Brain microvascular endothelial cell (primary cell): ENCODE measurements at places on chromosomes 1 and 21.

DNA sequence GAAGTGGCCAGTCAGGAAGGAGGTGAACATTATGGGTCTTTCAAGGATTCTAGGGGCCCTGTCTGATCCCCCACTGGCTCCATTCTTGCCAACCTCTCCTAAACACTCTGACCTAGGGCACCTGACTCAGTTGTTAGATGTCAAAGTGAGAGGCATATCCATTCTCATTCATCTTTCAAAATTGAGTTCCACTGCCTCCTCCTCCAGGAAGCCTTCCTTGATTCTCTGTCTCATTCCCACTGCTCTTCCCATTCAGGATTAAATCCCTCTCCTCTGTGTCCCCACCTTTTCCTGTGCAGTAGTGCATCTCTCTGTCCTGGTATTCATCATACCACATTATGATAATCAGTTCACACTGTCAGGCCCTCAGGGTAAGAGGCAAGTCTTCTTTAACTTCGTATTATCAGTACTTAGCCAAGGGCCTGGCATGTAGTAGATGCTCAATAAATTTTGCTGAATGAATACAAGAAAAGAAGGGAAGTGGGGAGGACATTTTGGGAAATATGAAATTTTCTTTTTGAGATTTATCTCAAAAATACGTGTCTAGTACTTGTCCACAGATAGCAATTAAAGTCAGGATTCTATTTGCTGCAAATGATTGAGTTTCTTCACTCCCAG is 61.8 kb upstream of the ITPKB start:
- no peak for DNase-seq

- peak; percentile 68 for DNase-seq
Measured at GRCh38 chr1:222064388-222065211, 322.7 kb upstream of the DUSP10 start.

DNA sequence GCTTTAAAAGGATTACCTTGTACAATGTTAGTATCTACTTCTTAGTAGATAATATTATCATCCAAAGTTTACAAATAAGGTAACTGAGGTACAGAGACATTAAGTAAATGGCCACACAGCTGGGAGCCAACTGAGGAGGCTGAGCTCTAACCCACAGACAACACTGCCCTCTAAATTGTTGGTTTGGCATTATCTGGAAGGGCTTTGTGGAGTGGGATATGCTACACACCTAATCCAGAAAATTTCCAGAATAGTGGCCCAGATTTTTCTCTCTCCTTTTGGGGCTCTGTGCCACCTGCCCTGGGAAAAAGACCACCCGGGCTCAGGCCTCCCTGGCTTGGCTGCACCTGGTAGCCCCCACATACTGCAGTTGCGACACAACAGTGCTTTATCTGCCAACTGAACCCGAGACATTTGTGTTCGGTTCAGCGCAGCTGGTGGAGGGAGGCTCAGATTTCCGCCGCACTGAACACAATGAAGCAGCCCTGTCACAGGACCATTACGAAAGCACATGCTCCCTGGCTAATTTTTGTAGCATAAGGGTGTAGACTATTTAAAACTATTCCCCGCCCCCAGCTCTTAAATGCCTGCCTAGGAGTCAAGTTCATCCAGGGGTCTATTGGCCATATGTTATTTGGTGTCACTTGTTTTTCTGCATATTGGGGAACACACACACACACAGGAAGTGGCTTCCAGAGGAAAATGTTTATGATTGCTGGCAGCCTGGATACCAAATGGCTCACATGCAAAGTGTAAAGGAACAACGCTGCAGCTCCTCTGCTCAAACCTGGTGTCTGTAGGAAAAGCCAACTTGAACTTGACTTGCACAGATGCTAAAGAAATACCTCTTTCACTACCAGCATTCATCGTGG is 92.3 kb upstream of the ESRRG start:
- DNase-seq = no peak

- no peak for DNase-seq
Measured at GRCh38 chr21:42242611-42243010, 23.7 kb downstream of the ABCG1 start.

GRCh38 chr1:41975121-41975520 is 56.4 kb upstream of the HIVEP3 start:
- DNase-seq = no peak
